ENCODE measurements at places on chromosomes 7 and 10. TPM values are rescaled to one million over a fixed set of nuclear protein-coding genes. Genes with fewer than 3 reads are reported as not detected.

The OR6V1 gene
- not detected for total RNA-seq

The CRYGN gene
- total RNA-seq = not detected

The ZNF316 gene
- total RNA-seq = 12.0 TPM

The CUZD1 gene
- 0.13 TPM for total RNA-seq

The ACSM6 gene
- not detected for total RNA-seq

The LRRD1 gene
- total RNA-seq = 0.56 TPM

The KLF14 gene
- total RNA-seq = 0.13 TPM

The PTF1A gene
- not detected for total RNA-seq

The CCDC172 gene
- not detected for total RNA-seq

The GHRHR gene
- not detected for total RNA-seq

The PTPN20 gene
- total RNA-seq = 0.08 TPM

The AMZ1 gene
- under 0.01 TPM for total RNA-seq

The SLC26A5 gene
- total RNA-seq = not detected

The AKR1C4 gene
- total RNA-seq = not detected

The SLC39A12 gene
- total RNA-seq = not detected

The TMEM225B gene
- 4.2 TPM for total RNA-seq

The GTF2I gene
- total RNA-seq = 125 TPM

The WDFY4 gene
- not detected for total RNA-seq

The C10orf62 gene
- total RNA-seq = not detected

The PTN gene
- 34.1 TPM for total RNA-seq

The PRR15 gene
- total RNA-seq = 4.5 TPM

The SMKR1 gene
- total RNA-seq = not detected

The BAIAP2L1 gene
- 5.4 TPM for total RNA-seq

The UROS gene
- 44.2 TPM for total RNA-seq

The FAM25A gene
- total RNA-seq = not detected

The NME8 gene
- not detected for total RNA-seq

The IKZF1 gene
- not detected for total RNA-seq

The C10orf53 gene
- not detected for total RNA-seq

The ZCCHC24 gene
- 25.0 TPM for total RNA-seq

The ADIRF gene
- 24.5 TPM for total RNA-seq

The SMARCD3 gene
- total RNA-seq = 51.5 TPM

The NDUFA5 gene
- total RNA-seq = 29.1 TPM

The LARP4B gene
- total RNA-seq = 32.8 TPM

All from epithelial cell of alveolus of lung (primary cell).